ENCODE measurements at places on chromosomes 5 and 9.

DNA sequence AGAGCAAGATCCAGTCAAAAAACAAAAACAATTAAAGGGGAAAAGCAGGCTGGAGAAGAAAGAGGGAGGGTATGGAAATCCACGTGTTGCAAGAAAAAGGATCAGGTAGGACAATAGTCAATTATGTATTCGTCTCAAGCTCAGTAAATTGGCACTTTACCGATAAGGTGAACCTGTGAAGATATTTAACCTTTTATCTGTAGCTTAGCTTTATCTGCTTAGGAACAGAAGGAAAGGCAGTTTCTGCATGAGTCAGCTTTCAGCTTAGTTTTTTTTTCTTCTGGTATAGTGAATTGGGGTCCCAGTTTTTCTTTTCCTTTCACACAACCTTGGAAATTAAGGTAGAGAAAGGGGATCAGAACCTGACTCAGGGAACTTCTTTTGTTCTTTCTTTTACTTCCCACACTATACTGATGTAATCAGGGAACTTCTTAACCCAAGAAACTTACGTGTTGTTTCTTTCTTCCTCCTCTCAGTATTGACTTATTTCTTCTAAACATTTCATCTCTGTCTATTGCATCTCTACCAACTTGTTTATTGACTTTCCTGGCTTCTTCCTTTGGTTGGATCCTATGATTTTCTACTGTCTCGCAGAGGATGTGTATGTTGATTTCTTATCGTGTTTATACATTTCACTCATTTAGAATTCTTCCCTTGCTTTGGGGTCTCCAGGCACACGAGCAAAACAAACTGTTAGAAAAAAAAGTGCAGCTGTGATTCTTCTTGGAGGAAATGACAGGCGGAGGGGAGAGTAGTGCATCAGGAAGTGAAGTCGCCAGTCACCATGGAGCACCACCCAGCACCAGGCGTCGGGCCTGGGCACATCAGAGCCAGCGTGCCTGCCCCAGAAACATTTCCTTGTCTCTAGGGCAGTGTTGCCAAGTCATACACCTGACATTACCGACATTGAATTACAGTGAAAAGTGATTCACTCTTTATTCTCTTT lies 123.0 kb upstream of the LHFPL2 start:
- no peak for DNase-seq

DNA sequence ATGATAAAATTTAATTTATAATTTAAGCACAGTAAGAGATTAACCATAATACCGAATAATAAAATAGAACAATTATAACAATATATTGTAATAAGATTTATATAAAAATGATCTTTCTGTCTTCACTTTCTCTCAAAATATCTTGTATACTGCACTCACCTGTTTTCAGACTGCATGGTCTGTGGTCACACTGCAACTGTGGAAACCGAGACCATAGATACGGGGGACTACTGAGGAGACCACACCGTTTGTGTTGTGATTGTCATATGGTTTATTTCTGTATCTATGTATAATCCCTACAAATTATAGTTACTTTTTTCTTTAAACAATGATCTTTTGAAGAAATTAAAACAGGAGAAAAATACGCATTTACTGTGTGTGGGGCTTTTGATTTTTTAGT lies 78.8 kb upstream of the TNFAIP8 start:
- DNase-seq = no peak

DNA sequence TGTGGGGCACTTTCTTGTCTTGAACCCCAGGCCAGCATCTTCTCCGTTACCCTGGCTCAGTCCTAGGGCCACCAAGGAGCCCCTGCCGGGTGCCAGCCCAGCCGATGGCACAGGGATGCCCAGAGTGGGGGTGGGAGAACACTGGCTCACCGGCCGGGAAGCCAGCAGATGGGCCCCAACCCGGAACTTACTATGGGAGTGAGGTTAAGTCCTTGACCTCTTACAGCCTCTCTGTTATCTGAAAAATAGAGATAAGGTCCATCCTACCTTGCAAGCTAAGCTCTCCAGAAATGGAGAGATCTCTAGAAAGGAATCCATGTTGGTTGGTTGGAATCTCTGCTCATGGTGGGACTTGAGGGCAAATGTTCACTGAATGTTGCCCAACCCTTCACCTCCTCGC lies 20.8 kb downstream of the SH3PXD2B start:
- DNase-seq = no peak

DNA sequence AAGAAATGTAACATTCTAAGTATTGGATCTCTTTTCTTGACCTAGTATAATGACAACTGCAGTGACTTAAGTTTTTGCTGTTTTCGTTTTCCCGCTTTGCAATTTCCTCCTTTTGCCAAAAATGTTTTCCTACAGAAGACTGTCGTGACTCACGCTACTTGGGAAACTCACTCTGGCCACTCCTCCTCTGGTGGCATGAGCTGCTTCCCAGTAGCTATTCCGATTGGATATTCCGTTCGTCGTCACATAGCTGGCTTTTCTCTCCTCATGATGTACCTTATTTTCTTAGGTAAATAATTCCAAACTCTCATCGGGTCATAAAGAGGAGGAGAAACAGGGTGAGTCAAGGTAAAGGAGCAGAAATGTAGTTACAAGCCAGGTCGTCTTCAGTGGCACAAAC lies 64.9 kb downstream of the GOLPH3 start:
- DNase-seq = no peak

DNA sequence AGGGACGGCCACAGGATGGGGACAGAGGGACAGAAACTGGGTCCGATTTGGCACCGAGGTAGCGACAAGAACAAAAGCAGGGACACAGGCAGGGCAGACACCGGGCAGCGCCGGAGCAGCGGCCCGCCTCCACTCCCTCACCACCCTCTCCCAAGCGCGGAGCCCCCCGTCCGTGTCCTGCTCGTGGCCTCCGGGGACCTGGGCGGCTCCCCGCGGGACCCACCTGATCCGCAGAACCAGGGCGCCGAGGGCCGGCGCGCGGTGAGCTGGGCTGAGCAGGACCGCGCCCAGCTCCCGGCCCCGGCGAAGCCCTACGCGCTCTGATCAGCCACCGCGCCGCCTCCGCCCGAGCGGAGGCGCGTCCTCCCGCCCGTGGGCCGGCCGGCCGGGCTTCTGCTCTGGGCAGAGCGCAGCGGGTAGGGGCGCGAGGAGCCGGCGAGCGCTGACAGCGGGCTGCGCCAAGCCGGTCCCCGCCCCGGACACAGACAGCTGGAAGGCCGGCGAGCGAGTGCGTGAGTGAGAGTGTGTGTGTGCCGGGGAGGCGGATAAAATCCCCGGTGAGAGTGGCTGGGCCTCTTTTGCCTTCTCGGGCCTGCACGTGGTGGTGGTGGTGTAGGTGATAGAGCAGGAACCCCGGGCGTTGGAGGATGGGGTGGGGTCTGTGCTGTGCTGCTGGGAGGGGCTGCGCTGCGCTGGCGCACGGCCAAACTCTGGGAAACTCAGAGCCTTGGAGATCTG lies at the start of gene GGTA1:
GGTA1 (minus strand) TSS at position 418 of the 738 bp plus-strand sequence. CDS start 31,922 bp downstream, outside the sequence.
- no peak for DNase-seq

- no peak for DNase-seq
Measured at GRCh38 chr5:176773408-176774035, 36.8 kb upstream of the UNC5A start.

GRCh38 chr9:81535542-81536241 lies 153.7 kb downstream of the TLE1 start:
- no peak for DNase-seq

DNA sequence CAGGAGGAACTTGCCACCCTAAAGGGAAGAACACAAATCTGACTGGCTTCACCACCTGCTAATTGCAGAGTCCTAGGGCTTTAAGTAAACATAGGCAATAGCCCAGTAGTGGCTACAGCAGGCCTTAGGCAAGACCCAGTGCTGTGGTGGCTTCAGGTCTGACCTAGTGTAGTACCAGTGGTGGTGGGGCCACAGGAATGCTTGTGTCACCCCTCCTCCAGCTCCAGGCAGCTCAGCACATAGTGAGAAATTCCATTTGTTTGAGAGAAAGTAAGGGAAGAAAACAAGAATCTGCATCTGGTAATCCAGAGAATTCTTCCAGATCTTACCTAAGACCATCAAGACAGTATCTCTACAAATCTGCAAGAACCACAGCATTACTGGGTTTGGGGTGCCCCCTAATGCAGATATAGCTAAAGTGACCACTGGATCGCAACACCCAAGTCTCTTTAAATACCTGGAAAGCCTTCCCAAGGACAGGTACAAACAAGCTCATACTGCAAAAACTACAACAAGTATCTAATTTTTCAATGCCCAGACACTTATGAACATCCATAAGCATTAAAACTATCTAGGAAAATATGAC lies 102.6 kb upstream of the TRPM3 start:
- no peak for DNase-seq

DNA sequence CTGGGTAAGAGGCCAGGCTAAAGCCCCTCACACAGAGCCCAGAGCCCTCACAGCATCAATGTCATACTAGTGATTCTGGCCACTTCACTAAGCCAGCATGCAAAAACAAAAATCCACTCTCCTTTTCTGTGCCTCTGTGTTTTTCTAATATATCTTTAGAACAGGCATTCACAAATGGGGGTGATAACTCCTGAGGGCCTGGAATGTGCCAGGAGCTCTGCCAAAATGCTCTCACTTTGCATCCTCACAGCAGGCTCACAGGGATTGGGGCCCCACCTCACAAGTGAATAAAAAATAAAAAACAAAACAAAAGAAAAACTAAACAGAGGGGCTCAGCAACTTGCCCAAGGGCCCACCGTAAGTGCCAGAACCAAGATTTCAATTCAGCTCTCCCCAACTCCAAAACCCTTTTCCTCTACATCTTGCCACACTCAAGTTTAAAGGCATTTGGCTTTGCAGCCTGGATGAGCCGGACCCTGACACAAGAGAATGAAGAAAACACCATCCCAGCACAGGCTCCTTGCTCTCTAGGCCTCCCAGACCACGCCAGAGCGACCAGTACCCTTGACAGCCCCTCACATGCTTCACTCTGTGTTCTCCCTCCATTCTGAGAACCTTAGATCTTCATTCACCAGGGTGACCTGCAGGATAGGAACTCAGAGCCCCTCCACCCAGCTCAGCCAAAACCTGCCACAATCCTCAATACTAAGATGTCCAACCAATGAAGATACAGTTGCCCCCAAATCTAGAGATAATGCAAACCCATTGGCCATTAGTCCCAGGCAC lies 51.3 kb downstream of the SAXO1 start:
- no peak for DNase-seq

GRCh38 chr9:122315534-122315933 lies 50.9 kb downstream of the MRRF start:
- DNase-seq = no peak

DNA sequence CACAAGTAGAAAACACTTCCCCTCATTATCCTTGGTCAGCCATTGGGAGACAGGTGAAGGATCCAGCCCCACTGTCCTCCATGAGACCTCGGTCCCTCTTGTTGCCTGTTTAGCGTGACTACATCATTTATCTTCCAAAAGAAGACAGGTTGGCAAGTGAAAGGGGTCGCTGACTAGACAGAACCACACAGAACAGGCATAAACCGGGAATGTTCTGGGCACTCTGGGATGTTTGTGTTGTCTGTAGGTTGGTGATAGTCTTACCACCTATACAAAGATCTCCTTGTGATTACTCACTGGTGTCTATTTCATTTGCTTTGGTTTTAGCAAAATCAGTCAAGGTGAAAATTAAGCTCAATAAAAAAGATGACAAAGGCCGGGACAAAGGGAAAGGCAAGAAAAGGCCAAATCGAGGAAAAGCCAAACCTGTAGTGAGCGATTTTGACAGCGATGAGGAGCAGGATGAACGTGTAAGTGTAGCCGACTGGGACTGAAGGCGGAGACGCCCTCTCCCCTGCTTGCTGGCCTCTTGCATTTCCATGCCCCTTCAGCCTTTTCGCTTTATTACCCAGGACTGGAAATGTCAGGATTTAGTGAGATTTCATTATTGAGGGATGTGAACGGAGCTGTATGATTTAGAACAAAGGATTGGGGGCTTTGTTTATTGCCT lies 175.9 kb downstream of the SMARCA2 start:
- DNase-seq = no peak

- no peak for DNase-seq
Measured at GRCh38 chr5:93587597-93588351, 4.8 kb downstream of the NR2F1 start.

GRCh38 chr9:108837530-108837929 lies 18.3 kb downstream of the ACTL7B start:
- no peak for DNase-seq

DNA sequence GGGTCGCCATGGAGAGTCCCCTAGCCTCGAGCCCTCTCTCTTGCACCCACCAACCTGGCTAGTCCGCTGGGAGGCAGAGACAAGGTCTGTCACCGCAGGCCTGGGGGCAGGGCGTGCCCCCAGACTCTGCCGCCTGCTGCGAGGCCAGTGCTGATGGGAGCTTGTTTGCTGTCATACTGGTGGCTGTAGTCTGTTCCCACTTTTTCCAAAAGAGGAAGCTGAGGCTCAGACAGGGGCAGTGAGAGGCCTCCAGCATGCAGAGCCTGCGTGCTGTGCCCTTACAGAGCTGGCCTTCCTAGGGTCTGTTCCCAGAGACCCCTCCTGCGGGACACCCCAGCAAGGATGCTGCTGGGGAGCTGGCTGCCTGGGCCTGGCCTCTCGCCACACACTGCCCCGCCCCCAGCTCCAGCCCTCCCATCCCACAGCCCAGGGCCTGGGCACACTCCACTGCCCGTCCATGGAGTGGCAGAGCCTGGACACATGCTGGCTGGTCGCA lies 21.0 kb upstream of the SUSD3 start:
- no peak for DNase-seq

DNA sequence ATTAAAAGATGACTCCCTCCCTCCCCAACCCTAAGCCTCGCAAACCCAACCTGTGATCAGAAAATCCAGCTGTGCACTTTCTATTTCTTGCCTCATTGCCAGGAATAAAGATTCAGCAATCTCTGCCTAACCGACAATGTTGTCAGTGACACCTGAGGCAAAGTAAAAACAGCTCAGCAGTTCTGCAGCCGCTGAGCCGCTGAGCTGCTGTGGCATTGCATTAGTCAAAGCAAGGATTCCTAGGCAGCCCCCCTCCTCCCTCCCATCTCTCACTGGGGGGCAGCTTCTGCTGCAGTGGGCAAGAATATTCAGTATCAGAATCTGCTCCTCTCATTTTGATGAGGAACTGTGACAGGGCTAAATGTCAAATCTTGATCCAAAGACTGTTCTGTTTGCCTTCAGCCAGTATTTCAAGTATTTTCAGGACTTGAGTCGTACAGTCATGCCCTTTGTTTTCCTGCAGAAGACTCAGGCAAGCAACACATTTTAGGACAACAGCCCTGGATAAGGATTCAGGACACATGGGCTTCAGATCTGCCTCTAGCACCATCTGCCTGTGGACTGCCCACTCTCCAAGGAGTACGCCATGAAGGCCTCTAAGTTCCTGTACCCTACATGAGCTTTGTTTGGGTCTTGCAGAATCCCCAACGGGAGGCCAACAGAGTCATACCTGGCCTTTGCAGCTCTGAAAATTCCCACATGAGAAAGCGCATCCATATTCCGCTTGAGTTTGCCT lies 41.1 kb upstream of the DAP start:
- no peak for DNase-seq

DNA sequence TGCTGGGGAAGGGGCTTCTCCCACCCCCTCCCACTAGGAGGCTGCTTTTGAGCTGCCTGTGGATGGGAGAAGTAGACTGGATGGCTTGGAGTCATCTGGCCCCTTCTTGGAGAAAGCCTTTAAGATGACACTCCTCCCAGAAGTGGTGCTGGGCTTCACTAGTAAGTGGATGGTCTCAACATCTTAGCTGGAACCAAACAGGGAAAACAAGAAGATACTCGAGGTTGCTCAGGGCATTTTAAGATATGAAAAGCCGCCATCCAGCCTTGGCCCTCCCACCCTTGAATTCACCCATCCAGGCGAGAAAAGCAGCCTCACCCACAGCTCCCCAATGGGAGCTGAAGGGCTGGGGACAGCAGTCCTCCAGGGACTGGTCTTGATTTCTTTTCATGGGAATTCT lies 7.8 kb upstream of the SMIM32 start:
- DNase-seq = no peak

GRCh38 chr5:113250341-113250953 lies 184.3 kb downstream of the TSSK1B start:
- DNase-seq = no peak

GRCh38 chr5:6419340-6419852 lies 29.3 kb upstream of the UBE2QL1 start:
- DNase-seq = no peak
